ENCODE measurements at places on chromosomes 16 and 17.

GRCh38 chr17:73641826-73642600 lies 2.2 kb downstream of the SDK2 start:
- H3K4me3 ChIP-seq = peak overlapping the region; percentile 89
- H3K27me3 ChIP-seq = peaks cover 32% of the 10 kb centered on the region
- H3K4me1 ChIP-seq = peaks cover 42% of the 10 kb centered on the region
- no peaks in the 10 kb centered on the region for H3K36me3 ChIP-seq

GRCh38 chr16:8725513-8726178 lies 51.2 kb downstream of the ABAT start:
- H3K4me3 ChIP-seq = no peak overlapping the region
- H3K27ac ChIP-seq = no peak overlapping the region
- peaks cover 17% of the 10 kb centered on the region for H3K4me1 ChIP-seq
- H3K36me3 ChIP-seq = peaks cover 8% of the 10 kb centered on the region

- no peaks in the 10 kb centered on the region for H3K27me3 ChIP-seq
- no peak for DNase-seq
- peak overlapping the region; percentile 99 for H3K27ac ChIP-seq
- peaks cover 13% of the 10 kb centered on the region for H3K4me1 ChIP-seq
Measured at GRCh38 chr17:60524463-60525327, 1.3 kb downstream of the APPBP2 start.

DNA sequence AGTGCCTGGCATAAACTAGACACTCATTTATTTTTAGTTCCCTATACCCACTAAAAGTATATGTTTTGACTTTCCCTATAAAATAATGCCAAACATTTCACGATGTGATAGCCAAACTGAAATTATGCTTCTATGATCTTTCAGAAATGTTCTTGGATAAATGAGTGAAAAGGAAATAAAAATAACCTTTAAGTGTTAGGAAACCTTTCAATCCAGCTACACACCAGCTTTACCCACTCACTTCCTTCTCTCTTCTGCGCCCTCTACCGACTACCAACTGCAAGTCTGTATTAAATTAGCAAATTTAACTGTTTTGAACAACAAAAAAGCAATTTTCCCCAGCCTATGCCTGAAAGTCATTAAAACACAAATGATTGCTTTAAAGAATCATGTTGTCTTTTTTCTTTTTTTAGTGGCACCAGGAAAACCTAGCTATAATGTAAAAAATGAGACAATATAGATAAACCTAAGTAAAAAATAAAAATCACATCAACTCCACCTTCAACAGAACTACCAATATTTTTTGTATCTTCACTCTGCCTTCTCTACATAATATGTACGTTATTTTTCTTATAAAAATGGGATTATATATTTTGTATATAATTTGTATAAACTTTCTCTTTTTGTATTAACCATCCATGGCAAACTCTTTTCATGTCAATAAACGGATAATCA lies 13.2 kb upstream of the TMEM100 start:
- no peaks in the 10 kb centered on the region for H3K36me3 ChIP-seq
- H3K27me3 ChIP-seq = no peaks in the 10 kb centered on the region
- H3K27ac ChIP-seq = no peak overlapping the region
- H3K4me3 ChIP-seq = no peak overlapping the region

DNA sequence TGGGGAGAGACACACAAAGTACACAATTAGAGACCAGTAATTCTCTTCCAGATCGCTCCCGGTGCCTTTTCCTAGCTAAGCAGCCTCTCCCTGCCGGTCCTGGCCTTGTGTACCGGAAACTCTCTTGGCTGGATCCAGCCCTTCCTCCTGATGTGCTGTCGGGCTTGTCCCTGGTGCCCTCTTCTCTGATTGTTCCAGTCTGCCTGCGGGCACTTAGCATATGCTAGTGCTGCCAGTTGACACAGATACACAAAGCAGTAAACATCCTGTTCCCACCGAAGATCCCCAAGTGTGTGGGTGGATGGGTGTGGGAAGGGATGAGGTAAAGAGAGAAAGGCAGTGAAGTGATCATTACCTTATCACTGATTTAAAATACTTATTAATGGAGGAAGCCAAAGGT lies 9.7 kb downstream of the HS3ST3B1 start:
- H3K4me3 ChIP-seq = peak overlapping the region; percentile 92
- H3K27ac ChIP-seq = no peak overlapping the region
- H3K36me3 ChIP-seq = peaks cover 9% of the 10 kb centered on the region
- DNase-seq = no peak
- H3K4me1 ChIP-seq = peaks cover 38% of the 10 kb centered on the region
- H3K27me3 ChIP-seq = peaks cover 38% of the 10 kb centered on the region

GRCh38 chr17:81422776-81423697 lies 27.8 kb downstream of the BAHCC1 start:
- no peaks in the 10 kb centered on the region for H3K4me1 ChIP-seq
- no peak overlapping the region for H3K4me3 ChIP-seq
- no peaks in the 10 kb centered on the region for H3K36me3 ChIP-seq
- no peak overlapping the region for H3K27ac ChIP-seq
- no peak for DNase-seq

GRCh38 chr17:46962374-46962790 lies 16.7 kb downstream of the RPRML start:
- H3K36me3 ChIP-seq = no peaks in the 10 kb centered on the region
- H3K4me3 ChIP-seq = no peak overlapping the region
- no peaks in the 10 kb centered on the region for H3K4me1 ChIP-seq
- H3K27ac ChIP-seq = no peak overlapping the region
- H3K27me3 ChIP-seq = peaks cover 34% of the 10 kb centered on the region

- H3K36me3 ChIP-seq = no peaks in the 10 kb centered on the region
- H3K4me3 ChIP-seq = no peak overlapping the region
- no peak overlapping the region for H3K27ac ChIP-seq
Measured at GRCh38 chr17:22441776-22442175, 749.5 kb downstream of the KCNJ18 start.

GRCh38 chr17:67050471-67051154 lies 6.3 kb downstream of the CACNG1 start:
- H3K27me3 ChIP-seq = no peaks in the 10 kb centered on the region
- no peak overlapping the region for H3K27ac ChIP-seq
- no peak for DNase-seq
- no peaks in the 10 kb centered on the region for H3K4me1 ChIP-seq
- no peak overlapping the region for H3K4me3 ChIP-seq
- no peaks in the 10 kb centered on the region for H3K36me3 ChIP-seq

- H3K4me1 ChIP-seq = peaks cover 20% of the 10 kb centered on the region
- no peak for DNase-seq
- peaks cover 9% of the 10 kb centered on the region for H3K36me3 ChIP-seq
- H3K4me3 ChIP-seq = no peak overlapping the region
- H3K27me3 ChIP-seq = no peaks in the 10 kb centered on the region
- no peak overlapping the region for H3K27ac ChIP-seq
Measured at GRCh38 chr16:19776565-19776964, 58.5 kb downstream of the IQCK start.

GRCh38 chr17:34504814-34505484 lies 74.4 kb upstream of the TMEM132E start:
- no peaks in the 10 kb centered on the region for H3K4me1 ChIP-seq
- no peak overlapping the region for H3K4me3 ChIP-seq
- H3K36me3 ChIP-seq = no peaks in the 10 kb centered on the region
- peaks cover 72% of the 10 kb centered on the region for H3K27me3 ChIP-seq
- DNase-seq = no peak

DNA sequence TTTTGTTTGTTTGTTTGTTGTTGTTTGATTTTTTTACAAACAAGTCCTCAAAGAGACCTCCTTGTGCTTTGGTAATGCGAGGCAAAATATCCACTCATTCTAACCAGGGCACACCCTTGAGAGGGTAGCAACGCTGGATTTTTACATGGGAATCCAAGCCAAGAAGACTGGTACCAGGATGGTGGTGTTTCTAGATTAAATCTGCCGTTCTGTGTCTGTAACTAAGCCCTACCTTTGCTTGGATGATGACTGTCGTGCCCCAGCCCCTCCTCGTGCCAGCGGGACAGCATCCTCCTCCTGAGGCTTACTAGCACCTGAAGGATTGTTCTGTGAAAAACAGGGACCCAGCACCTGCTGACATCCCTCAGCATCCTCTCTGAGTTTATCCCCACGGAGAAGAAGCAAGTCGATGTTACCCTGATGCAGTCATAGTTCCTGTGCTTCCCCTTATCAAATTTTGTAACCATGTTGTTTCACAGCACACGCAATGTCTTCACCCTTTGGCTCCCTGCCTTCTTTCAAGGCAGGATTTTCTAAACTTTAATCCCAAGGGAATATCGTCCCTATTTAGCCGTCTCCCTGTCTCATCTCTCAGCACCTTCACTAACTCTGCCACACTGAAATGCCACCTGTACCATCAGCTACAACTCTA lies 5.1 kb upstream of the HSBP1 start:
- peak overlapping the region; percentile 71 for H3K27ac ChIP-seq
- no peaks in the 10 kb centered on the region for H3K36me3 ChIP-seq
- H3K4me3 ChIP-seq = peak overlapping the region; percentile 33
- peaks cover 3% of the 10 kb centered on the region for H3K27me3 ChIP-seq
- H3K4me1 ChIP-seq = peaks cover 16% of the 10 kb centered on the region
- DNase-seq = no peak

GRCh38 chr16:6229186-6229585 lies 1103.5 kb upstream of the RBFOX1 start:
- DNase-seq = no peak
- no peaks in the 10 kb centered on the region for H3K36me3 ChIP-seq
- no peak overlapping the region for H3K27ac ChIP-seq
- no peaks in the 10 kb centered on the region for H3K4me1 ChIP-seq
- peaks cover 4% of the 10 kb centered on the region for H3K27me3 ChIP-seq
- H3K4me3 ChIP-seq = no peak overlapping the region

DNA sequence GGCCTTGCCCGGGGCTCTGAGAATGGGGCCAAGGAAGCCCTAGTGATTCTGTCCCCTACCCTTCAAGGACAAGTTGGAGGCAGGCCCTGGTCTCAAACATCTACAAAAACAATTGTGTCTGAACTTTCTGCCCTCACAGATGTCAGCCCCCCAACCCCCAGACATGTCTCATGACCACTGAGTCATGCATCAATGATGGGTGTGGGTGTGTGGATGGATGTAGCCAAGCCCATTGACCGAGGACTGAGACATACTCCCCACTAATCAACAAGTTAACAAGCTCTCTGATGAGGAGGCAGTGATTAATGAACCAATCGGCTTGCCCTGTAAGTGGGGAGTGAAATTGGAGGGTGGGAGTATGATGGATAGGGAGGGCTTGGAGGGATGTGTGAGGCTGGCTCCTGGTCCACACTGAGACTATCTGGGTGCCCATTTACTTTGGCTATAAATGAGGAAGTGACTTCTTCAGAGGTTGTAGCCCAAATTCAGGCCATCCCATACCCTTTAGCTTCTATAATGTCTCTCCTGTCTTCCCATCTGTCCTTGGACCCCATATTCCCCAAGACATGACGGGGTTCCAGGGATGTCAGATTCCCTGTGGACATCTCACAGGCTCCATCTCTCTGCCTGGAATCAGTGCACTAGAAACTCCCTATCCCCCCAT lies 97.1 kb upstream of the TMEM97 start:
- no peaks in the 10 kb centered on the region for H3K4me1 ChIP-seq
- H3K4me3 ChIP-seq = no peak overlapping the region
- DNase-seq = no peak
- no peaks in the 10 kb centered on the region for H3K36me3 ChIP-seq
- no peak overlapping the region for H3K27ac ChIP-seq

GRCh38 chr16:82653550-82654511 lies 27.1 kb downstream of the CDH13 start:
- no peak for DNase-seq
- H3K4me1 ChIP-seq = peaks cover 16% of the 10 kb centered on the region
- H3K4me3 ChIP-seq = peak overlapping the region; percentile 24
- no peaks in the 10 kb centered on the region for H3K36me3 ChIP-seq
- peaks cover 9% of the 10 kb centered on the region for H3K27me3 ChIP-seq
- H3K27ac ChIP-seq = peak overlapping the region; percentile 58

DNA sequence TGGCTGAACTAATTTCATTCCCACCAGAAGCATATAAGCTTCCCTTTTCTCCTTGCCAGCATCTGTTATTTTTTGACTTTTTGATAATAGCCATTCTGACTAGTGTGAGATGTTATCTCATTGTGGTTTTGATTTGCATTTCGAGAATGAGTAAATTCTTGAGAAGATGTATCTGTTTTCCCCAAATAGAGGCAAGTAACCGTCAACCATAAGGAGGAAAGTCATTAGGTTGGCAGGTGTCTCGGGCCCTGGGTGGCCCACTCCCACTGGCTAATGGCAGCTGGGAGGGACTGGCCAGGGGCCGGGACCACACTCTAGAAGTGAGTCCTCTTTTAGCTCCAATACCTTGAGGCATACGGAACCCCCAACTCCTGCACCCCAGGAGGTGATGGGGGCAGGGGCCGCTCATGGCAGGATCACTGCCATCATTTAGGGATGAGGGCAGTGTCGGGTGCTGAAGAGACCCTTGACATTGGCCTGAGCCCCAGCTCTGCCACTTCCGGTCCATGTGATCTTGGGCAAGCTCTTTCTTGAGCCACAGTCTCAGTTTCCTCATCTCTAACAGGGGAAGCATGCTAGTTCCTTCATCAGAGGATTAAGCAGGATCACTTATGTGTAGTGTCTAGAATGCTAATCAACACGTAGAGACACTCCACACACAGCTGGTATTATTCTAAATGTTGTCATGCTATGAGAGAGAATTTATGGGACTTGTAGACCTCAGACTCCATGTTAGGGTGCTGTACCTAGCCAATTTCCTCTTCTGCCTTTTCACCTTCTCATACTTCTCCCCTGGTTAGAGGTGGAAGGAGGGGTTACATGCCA lies 44.3 kb downstream of the RGS9 start:
- H3K36me3 ChIP-seq = no peaks in the 10 kb centered on the region
- H3K27me3 ChIP-seq = peaks cover 5% of the 10 kb centered on the region
- DNase-seq = no peak
- H3K27ac ChIP-seq = no peak overlapping the region
- H3K4me1 ChIP-seq = peaks cover 26% of the 10 kb centered on the region

DNA sequence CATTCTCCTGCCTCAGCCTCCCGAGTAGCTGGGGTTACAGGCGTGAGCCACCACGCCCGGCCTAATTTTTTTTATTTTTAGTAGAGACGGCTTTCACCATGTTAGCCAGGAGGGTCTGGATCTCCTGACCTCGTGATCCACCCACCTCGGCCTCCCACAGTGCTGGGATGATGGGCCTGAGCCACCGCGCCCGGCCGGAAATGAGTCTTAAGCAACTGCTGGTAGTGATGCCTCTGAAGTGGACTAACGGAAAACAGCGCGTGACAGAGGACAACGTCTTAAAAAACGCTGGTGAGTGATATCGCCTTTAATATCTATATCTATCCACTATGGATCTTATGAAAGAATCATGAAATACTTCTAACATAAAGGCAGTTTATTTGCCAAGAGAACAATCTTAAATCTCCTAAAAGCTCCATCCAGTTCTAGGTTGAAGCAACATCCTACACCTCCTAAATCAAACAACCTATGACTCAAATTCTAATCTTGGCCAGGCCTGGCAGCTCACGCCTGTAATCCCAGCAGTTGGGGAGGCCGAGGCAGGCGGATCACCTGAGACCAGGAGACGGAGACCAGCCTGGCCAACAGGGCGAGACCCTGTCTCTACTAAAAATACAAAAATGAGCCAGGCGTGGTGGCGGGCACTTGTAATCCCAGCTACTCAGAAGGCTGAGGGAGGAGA lies 69.8 kb downstream of the NXN start:
- no peak for DNase-seq
- H3K4me3 ChIP-seq = no peak overlapping the region
- no peak overlapping the region for H3K27ac ChIP-seq
- H3K36me3 ChIP-seq = peaks cover 16% of the 10 kb centered on the region
- H3K4me1 ChIP-seq = peaks cover 28% of the 10 kb centered on the region
